ENCODE measurements at places on chromosomes 2 and 18. TPM values are rescaled to one million over a fixed set of nuclear protein-coding genes. Genes with fewer than 3 reads are reported as not detected.

DNA sequence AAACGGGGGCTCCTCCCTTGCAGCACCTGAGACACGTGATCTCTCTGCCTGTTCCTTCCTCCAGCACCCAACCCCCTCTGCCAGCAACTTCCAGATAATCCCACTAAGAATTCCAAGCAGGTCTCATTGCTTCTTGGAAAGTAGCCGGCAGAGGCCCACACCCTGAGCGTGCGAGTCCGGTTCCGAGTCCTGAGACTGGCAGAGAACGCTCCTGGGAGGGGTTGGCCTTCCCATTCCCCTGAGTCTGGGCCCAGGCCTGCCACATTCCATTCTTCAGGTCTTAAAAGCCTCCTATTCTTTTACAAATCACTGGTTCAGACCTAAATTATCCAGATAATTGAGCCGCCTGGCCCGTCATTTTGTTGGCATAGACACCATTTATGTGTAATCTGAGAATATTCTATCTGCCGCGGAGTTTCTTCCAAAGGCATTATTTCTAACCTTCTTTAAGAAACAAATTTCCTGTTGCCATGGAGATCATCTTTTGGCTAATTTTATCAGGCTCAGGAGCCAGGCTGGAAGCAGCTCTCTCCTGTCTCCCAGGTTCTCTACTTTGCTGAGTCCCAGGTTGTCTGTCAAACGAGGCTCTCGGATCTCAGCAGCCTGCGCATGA, 165.4 kb downstream of the MYCN start:
- no peak overlapping the region for H3K4me3 ChIP-seq
- H3K36me3 ChIP-seq: no peaks in the 10 kb centered on the region
- H3K4me1 ChIP-seq: peaks cover 29% of the 10 kb centered on the region
- H3K27me3 ChIP-seq: peaks cover 2% of the 10 kb centered on the region
- no peak for DNase-seq

GRCh38 chr2:53939656-53940055, 31.1 kb downstream of the PSME4 start:
- no peak overlapping the region for H3K4me3 ChIP-seq
- DNase-seq: no peak
- peak overlapping the region; percentile 94 for H3K27ac ChIP-seq
- H3K4me1 ChIP-seq: peaks cover 20% of the 10 kb centered on the region

DNA sequence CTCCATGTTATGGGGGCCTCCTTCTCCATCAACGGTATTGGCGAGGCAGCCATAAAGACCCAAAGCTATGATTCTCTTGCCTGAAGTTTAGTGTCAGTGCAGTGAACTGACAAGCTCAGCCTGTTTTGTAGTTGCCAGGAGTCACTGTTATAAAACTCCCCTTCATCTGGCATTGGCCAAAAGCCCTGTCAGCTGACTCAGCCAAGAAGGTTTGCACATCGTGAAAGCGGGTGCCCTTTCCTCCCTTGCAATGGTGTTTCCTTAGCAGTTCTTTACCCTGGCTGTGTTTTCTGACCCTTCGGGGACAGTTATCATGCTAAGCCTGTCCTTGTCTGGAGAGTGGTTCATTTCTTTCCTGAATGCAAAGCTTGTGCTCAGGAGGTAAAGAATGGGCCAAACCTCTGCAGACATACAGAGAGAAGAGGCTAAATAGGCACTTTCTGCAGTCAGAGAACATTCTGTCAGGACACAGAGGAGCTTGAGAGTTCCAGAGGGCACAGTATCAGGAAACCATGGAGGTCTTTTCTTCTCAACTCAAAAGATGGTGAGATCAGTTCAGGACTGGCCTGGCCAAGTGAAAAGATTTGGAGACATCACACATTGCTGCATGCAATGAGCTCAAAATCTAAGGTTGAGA, 414.2 kb downstream of the ZNF521 start:
- no peaks in the 10 kb centered on the region for H3K27me3 ChIP-seq
- no peak for DNase-seq
- H3K27ac ChIP-seq: no peak overlapping the region
- no peaks in the 10 kb centered on the region for H3K36me3 ChIP-seq

GREB1 gene
- total RNA-seq: 35.9 TPM

Measured in endothelial cell (in vitro differentiated cells).